ENCODE measurements at places on chromosomes 11 and 22. TPM values are rescaled to one million over a fixed set of nuclear protein-coding genes. Genes with fewer than 3 reads are reported as not detected.
A peak's percentile ranks its signal among the peaks of the same experiment; 100 is the strongest.

- no peaks in the 10 kb centered on the region for H3K36me3 ChIP-seq
- no peaks in the 10 kb centered on the region for H3K27me3 ChIP-seq
- no peaks in the 10 kb centered on the region for H3K4me1 ChIP-seq
- no peak for DNase-seq
Measured at GRCh38 chr11:123034597-123034996, 27.3 kb downstream of the HSPA8 start.

DNA sequence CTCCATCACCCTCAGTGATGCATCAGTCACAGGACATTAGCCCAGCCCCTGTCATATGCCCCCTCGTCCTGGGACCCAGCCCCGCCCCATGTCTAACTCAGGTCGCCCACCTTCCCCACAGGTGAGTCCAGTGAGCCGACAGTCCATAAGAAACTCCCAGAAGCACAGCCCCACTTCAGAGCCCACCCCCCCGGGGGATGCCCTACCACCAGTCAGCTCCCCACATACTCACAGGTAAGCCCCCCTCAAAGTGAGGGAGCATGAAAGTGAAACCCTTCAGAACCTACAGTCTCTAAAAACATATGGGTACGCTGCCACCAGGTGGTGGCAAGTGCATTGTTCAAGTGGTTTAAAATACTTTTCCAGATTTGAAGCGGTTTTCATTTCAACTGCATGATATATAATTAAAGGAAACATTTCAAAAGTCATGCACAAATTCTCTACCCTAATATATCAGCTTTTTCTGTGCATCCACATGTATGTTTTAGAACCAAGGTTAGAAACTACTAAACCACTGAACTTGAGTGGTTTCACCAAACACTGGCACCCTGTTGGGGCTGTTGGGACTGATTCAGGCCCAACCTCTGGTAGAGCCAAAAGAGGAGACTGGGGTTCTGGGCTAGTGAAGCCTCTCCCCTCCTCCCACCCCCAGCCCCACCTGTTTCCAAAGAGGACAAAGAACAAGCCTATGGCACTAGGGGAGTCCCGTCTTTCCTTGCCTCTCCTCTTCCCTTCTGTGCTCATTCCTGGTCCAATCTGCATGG lies 17.3 kb downstream of the EPS8L2 start:
- no peak overlapping the region for H3K27ac ChIP-seq
- peak; percentile 59 for DNase-seq
- H3K36me3 ChIP-seq = no peaks in the 10 kb centered on the region
- no peaks in the 10 kb centered on the region for H3K27me3 ChIP-seq
- H3K4me3 ChIP-seq = peak overlapping the region; percentile 18

DNA sequence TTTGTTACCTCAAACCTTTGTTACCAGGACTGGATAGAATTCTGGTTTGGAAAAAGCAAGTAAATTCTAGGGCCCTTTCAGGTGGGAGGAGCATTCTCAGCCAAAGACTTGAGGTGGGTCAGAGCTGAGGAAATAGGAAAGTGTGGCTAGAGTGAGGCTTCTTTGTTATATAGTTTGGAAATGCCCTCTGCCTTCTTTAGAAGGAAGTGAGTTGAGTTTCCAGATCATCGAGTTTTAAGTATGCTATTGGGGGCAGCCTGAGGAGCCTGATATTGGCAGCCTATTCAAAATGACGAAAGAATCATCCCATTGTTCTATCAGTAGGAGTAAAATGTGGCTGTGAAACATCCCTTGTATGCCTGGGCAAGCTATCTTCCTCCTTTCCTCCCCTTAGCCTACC lies 134.1 kb downstream of the ARHGAP42 start:
- H3K4me3 ChIP-seq = no peak overlapping the region
- no peaks in the 10 kb centered on the region for H3K27me3 ChIP-seq
- no peak overlapping the region for H3K27ac ChIP-seq

The SSTR3 gene
- 3.9 TPM for total RNA-seq

DNA sequence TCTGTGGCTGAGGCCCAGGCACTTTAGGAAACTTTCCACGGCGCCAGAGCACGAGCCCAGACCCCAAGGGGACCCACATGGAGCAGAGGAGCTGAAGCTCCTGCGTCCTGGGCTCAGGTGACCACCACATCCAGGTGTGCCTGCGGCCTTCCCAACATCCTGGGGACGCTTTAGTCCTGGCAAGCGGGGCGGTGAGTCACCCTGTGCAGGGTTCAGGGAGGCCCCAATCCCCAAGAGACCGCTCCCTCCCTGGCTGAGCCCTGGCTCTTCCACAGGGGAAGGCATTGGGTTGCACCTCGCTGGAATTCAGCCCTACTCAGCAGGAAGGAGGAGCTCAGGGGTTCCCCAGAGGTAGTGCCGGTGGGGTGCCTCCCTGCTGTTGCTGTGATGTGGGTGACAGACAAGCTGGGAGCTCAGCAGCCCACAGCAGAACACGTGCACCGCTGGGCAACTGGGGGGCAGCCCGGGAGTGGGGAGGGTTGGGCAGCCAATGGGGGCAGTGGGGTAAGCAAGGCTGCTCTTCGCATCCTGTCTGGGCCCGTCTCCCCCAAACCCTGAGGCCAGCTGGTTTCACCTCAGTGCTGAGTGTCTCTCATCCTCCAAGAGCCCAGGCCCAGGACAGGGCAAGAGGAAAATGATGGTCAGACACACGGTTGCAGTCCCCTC lies 802.8 kb downstream of the BRD1 start:
- H3K4me1 ChIP-seq = no peaks in the 10 kb centered on the region
- no peaks in the 10 kb centered on the region for H3K27me3 ChIP-seq
- no peaks in the 10 kb centered on the region for H3K36me3 ChIP-seq
- no peak for DNase-seq
- H3K4me3 ChIP-seq = no peak overlapping the region

The MUC2 gene
- not detected for total RNA-seq

The SVIP gene
- 70.6 TPM for total RNA-seq

- peaks cover 3% of the 10 kb centered on the region for H3K36me3 ChIP-seq
- H3K27ac ChIP-seq = no peak overlapping the region
- no peaks in the 10 kb centered on the region for H3K27me3 ChIP-seq
Measured at GRCh38 chr11:130894322-130895025, 21.8 kb downstream of the SNX19 start.

GRCh38 chr22:17496841-17497240 lies 66.5 kb upstream of the SLC25A18 start:
- no peaks in the 10 kb centered on the region for H3K36me3 ChIP-seq
- H3K4me1 ChIP-seq = no peaks in the 10 kb centered on the region
- H3K4me3 ChIP-seq = no peak overlapping the region
- H3K27me3 ChIP-seq = no peaks in the 10 kb centered on the region

DNA sequence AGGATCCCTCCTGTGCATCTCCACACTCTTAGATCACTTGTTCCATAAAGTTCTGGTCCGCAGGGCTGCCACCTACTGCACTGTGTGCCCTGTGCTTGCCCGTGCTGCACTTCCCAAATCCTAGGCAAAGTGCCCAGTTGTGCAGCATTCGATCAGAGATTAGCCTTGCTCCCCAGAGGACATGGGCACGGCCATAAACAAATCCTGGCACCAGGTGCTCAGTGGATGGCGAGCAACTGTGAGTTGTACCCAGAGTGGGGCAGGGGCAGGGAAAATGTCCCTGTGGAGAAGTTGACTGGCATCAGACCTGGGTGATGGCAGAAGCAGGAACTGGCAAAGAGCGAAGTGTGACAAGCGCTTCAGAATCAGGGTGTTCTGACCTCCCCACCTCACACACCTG lies 4.7 kb downstream of the FADS2 start:
- no peak overlapping the region for H3K4me3 ChIP-seq
- H3K27me3 ChIP-seq = no peaks in the 10 kb centered on the region
- no peak for DNase-seq
- H3K4me1 ChIP-seq = peaks cover 24% of the 10 kb centered on the region
- H3K36me3 ChIP-seq = no peaks in the 10 kb centered on the region

The SNRPD3 gene
- total RNA-seq = 83.8 TPM

- peaks cover 12% of the 10 kb centered on the region for H3K36me3 ChIP-seq
- H3K4me3 ChIP-seq = no peak overlapping the region
- no peak overlapping the region for H3K27ac ChIP-seq
- DNase-seq = no peak
Measured at GRCh38 chr22:49799431-49800075, 28.1 kb downstream of the BRD1 start.

GRCh38 chr22:27686534-27686933 lies 115.0 kb downstream of the MN1 start:
- no peak overlapping the region for H3K4me3 ChIP-seq
- no peak for DNase-seq
- H3K27me3 ChIP-seq = no peaks in the 10 kb centered on the region
- no peak overlapping the region for H3K27ac ChIP-seq

DNA sequence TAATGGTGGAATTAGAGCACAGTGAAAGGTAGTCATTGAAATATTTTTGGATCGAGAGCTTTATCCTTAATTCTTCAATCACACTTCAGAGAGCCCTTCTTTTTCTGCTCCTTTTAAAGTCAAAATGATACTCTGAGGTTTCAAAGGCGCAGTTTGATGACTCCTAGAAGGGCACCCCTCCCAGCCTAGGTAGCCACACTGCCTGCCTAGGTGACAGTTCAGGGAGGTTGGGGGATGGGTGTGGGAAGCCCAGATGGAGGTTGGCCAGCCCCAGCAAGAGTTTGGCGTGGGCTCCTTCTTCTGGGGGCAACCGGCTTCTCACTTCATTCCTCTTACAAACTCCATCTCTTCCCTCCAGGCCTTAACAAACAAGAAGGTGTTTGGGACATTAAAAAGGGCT lies 28.6 kb upstream of the PHF21A start:
- H3K36me3 ChIP-seq = no peaks in the 10 kb centered on the region
- no peak for DNase-seq
- H3K4me1 ChIP-seq = no peaks in the 10 kb centered on the region
- no peaks in the 10 kb centered on the region for H3K27me3 ChIP-seq
- H3K4me3 ChIP-seq = no peak overlapping the region
- H3K27ac ChIP-seq = no peak overlapping the region

DNA sequence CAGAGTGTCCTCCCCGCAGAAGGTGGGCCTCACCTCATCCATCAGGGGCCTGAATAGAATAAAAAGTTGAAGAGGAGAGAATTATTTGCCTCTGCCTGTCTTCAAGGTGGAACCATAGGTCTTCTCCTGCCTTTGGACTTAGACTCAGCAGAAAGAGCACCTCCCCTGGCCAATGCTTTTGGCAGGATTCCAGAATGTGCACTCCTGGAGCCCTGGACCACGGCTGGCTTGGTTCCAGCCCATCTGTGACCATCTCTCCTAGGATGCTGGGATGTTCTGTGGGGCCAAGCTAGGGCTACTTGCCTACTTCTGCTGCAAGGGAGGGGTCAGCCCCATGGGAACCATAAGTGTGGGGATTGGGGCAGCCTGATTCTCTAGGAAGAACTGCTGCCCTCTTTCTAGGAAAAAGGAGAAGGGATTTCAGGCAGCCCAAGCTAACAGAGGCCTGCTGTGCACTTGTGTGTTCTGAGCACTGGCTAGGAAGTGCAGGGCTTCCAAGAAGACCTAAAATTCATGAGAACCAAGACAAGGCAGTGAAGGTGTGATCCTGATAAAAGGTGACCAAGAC lies 32.2 kb upstream of the SHANK2 start:
- no peaks in the 10 kb centered on the region for H3K36me3 ChIP-seq
- H3K4me3 ChIP-seq = no peak overlapping the region
- no peak for DNase-seq
- no peak overlapping the region for H3K27ac ChIP-seq
- no peaks in the 10 kb centered on the region for H3K27me3 ChIP-seq
- H3K4me1 ChIP-seq = no peaks in the 10 kb centered on the region

- H3K27me3 ChIP-seq = no peaks in the 10 kb centered on the region
- no peak overlapping the region for H3K27ac ChIP-seq
- H3K36me3 ChIP-seq = no peaks in the 10 kb centered on the region
Measured at GRCh38 chr11:110613197-110613918, 98.9 kb downstream of the ARHGAP20 start.

The TRIM3 gene
- total RNA-seq = 17.2 TPM

The HBB gene
- 1.00 TPM for total RNA-seq

- no peak overlapping the region for H3K4me3 ChIP-seq
- H3K36me3 ChIP-seq = no peaks in the 10 kb centered on the region
- DNase-seq = no peak
- H3K4me1 ChIP-seq = no peaks in the 10 kb centered on the region
Measured at GRCh38 chr22:45069925-45070324, 60.1 kb upstream of the PHF21B start.

GRCh38 chr11:76623884-76624419 lies 46.6 kb downstream of the LRRC32 start:
- H3K4me1 ChIP-seq = peaks cover 7% of the 10 kb centered on the region
- H3K4me3 ChIP-seq = no peak overlapping the region
- no peak overlapping the region for H3K27ac ChIP-seq
- no peaks in the 10 kb centered on the region for H3K27me3 ChIP-seq
- no peaks in the 10 kb centered on the region for H3K36me3 ChIP-seq
- no peak for DNase-seq

The CRYBA4 gene
- total RNA-seq = not detected

DNA sequence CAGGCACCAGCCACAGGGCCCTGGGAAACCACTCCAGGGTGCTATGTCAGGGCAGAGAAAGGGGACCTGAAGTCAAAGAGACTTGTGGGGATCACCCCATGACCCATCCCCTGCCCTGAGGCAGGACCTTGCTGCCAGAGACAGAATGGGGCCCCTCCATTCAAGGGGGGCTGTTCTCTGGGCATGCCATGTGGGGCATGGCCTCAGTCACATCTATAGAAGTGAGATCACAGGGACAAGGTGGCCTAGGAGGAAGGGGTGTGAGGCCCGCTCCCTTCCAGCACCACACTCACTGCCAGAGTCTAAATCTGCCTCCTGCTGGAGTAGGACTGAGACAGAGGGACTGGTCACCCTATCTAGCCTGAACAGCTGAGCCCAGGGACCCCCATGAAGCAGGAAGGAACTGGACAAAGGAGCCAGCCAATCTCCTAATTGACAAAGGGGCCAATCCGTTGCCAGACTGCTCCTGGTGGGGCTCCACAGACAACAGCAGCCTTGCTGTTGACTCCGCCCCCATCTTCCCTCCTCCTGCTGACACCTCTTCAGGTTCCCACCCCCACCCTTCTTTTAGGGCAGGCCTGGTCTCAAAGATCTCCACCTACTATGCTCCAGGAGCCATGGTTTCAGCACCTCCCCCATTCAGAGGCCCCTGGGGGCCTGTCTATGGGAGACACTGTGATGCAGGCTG lies 26.0 kb downstream of the NEAT1 start:
- no peaks in the 10 kb centered on the region for H3K36me3 ChIP-seq
- no peak overlapping the region for H3K4me3 ChIP-seq
- no peaks in the 10 kb centered on the region for H3K27me3 ChIP-seq

GRCh38 chr22:36550701-36551495 lies 21.9 kb upstream of the EIF3D start:
- no peak overlapping the region for H3K4me3 ChIP-seq
- no peaks in the 10 kb centered on the region for H3K27me3 ChIP-seq
- no peaks in the 10 kb centered on the region for H3K4me1 ChIP-seq
- DNase-seq = no peak

DNA sequence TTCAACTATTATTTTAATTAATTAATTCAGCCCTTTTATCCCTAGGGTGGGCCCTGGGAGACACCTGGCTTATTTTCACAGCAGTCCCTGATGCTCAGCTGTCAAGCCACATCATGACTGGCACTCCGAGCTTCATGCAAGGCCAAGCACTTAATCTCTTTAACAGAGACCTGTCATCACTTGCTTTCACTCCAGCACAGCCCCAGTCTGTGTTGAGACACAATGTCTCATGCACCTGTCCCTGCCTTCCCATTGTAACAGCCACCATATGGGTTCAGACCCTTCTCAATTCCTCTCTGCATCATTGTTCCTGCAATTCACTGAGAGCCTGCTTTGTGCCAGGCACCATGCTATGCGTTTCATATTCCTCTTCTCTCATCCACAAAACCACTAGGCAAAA lies 222.2 kb upstream of the TENM4 start:
- no peaks in the 10 kb centered on the region for H3K4me1 ChIP-seq
- no peaks in the 10 kb centered on the region for H3K27me3 ChIP-seq
- no peak overlapping the region for H3K4me3 ChIP-seq
- H3K36me3 ChIP-seq = no peaks in the 10 kb centered on the region
- no peak overlapping the region for H3K27ac ChIP-seq
- no peak for DNase-seq

All from naive thymus-derived CD4-positive, alpha-beta T cell (primary cell).